ENCODE measurements at places on chromosomes 5 and 9.
A peak's percentile ranks its signal among the peaks of the same experiment; 100 is the strongest.

DNA sequence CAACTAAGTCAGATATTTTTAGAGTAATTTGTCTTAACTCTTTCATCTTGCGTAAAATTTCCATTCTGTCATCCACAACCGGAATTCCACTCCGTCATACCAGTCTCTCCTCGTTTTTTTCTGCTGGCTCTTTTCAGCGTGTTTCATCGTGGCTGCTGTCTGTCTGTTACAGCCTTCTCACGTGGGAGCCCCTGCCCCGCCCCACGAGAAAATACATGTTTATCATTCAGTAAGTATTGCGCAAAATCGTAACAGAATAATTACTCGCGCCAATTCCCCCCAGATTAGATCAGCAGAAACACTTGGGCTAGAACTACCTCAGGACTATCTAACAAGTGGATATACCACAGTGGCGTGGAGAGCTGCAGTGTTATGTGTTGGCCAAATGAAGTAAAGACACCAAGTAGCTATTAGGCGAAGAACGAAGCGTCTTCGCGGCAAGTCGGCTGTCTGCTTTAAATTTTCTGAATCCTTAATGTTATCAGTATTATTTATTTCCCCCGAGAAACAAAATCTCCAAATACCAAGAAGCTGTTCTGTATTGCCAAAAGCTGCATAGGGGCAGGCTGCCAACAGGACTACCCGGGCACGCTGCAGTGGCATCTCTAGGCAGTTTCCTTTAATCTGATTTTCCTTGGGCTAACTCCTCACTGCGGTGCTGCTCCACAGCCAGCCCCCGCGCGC is 566 bp upstream of the FOCAD start:
- peak; percentile 6 for DNase-seq

- no peak for DNase-seq
These were observed 467.4 kb downstream of the DIRAS2 start for GRCh38 chr9:90175257-90175656.

DNA sequence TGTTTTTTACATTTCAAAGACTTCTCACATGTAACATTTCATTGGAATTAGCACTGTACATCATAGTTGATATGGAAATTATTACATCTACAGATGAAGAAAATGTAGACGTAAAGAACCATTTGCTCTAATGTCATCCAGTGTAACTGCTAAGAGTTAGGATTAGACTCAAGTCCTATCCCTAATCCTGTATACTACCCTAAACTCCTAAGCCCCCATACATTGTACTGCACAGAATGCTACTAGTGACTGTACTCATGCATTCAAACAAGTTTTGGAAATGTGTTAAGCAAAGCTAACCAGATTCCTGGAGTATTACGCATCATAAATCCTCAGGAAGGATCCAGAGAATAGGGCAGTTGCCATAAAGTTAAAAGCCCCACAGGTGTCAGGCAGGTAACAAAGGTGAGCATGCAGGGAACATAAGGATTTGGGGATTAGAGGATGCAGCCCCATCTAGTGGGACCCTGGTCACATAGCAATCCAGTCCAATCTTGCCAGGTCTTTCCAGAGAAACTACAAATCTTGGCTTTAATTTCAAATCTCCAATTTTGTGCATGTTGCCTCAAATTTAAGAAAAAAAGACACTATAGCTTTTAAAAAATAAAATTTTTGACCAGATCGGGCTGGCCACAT is 32.0 kb downstream of the HAVCR1 start:
- DNase-seq = no peak

GRCh38 chr9:109861918-109862317 is 81.9 kb downstream of the PALM2AKAP2 start:
- no peak for DNase-seq

GRCh38 chr5:120155873-120156272 is 308.2 kb upstream of the PRR16 start:
- no peak for DNase-seq

- no peak for DNase-seq
These were observed 27.1 kb downstream of the RASGRF2 start for GRCh38 chr5:80987078-80987766.

DNA sequence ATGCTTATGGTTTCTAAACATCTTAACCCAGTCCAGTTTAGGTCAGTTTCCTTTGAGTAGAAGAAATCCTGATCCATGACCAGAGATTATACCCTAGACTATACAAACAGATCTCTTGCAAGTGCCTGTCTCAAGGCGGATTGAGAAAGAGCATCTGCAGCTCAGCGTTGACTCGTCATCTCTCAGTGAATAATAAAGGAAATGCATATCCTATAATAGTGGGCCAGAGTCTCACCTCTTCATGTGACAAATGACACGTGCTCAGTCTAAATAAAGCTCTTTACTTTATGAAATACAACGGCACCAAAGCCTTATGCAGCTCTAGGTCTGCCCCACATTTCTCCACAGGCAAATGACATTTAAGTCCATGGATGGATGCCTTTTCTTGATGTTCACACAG is 179.4 kb upstream of the NR3C1 start:
- no peak for DNase-seq

DNA sequence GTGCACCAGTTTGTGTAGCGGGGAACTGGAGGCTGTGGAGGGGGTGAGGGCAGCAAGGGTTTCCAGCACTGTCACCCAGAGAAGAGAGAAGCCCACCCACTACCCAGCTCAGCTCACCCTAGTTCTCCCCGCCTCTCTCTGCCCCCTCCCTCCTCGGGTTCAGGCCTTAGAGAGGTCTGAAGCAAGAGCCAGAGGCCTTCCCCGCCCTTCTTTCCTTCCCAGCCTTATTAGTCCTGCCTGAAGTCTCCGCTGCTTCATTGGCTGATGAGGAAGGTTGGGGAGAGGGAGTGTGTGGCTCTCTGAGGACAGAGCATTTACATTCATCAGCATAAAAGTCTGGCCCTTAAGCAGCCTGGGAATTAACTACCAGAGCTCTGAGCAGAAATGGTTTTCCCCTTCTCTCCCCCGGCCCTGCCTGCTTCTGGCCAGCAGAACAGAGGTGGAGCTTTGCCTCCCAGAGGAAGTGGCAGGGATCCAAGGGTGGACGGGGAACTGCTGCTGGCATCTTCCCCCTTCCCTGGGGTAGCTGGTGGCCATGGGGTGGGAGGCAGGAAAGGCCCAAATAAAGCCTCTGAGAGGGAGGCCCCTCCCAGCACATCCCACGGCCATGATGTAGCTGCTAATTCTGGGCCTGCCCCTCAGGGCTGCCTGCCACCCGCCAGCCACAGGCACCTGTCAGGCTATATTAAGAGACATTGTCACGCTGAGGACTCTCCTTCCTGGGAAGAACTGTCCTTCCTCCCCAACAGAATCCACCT is 4.1 kb downstream of the DNAJB5 start:
- no peak for DNase-seq

DNA sequence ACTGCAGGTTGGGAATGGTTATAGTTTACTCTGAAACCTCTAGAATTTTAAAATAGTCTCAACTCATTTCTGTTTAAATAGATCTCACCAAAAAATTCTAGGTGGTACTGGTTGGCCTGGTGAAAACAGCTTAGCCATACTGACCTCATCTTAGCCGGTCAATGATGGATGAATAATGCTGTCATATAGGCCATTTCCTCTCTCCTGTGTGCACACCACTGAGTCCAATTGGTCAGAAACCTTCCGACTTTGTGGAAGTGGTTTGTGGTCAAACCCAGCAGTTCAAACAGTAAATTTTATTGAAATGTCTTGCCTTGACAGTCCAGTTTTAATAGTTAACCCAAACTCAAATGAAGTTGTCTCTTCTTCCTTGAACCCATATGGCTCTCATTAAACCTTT is 98.6 kb downstream of the GIN1 start:
- no peak for DNase-seq

DNA sequence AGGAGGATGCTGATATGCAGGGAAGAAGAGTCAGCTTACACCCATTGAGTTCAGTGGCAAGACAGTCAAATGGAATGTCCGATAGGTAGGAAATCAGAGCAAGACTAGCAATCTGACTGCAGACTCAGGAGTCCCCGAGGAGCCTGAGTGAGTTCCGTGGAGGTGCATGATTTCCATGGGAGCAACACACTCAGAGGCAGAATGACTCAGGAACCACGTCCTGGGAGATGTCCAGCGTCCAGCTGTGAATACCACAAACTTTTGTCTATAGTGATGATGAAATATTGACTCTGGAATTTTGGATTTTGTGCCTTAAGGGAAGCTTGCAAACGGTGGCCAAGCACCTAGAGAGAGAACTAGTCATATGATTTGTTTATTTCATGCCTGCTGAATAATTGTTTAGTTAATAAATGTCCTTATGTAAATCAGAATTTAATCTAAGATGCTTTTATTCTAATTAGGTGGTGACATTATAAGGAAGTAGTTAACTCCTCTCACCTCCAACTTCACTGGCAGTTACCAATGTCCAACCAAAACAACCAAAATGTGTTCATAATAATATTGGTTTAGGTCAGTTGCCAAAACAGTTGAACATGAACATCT is 100.4 kb downstream of the PDE4D start:
- no peak for DNase-seq

DNA sequence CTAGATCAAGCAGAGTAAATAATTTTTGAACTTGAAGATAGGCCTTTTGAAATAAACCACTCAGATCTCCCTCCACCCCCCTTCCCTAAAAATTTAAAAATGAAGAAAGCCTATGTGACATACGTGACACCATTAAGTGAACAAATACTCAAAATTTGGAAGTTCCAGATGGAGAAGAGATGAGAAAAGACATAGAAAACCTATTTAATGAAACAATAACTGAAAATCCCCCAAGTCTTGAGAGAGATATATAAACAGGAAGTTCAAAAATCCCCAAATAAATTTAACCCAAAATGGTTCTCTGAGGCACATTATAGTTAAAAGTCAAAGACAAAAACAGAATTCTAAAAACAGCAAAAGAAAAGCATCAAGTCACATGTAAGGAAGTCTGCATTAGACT is 428.6 kb downstream of the PSAT1 start:
- DNase-seq = no peak

GRCh38 chr5:152051499-152052454 is 127.1 kb upstream of the GLRA1 start:
- DNase-seq = no peak

DNA sequence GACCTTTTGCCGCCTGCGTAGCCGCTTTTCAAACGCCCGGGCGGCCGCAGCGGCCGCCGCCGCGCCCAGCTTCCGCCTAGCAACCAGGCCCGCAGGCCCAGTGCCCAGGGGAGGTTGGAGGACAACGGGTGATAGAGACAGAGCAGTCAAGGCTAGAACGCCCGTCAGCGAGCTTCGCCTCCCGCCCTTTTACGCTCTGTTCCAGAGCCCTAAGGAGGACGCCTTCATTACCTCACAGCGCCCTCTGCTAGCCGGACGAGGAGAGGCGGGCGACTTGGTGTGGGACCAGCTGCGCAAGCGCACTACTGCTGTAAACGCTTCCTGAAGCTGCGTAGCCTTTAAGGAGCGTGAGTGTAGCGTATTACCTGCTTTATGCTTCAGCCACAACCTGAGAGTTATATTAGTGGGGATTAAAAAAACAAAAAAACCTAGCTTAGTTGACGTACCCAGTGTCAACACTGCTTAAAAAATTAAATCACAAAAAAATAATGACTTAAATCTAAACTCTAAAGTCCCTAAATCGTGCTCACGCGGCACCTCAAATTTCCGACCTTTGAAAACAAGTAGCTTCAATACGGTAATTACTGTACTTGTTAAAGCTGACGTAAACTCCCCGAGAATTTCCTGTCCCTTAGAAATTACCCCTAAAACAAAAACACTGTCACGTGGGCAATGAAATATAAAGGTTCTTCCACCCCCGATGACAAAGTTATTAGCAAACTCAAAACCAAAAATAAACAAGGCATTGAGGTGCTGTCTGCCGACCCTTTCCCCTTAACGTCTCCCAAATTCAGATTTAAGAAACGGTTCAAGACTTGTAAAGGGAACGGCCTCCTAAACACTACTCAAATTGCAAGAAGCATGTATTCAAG is at the start of gene CEP120:
Gene CEP120, minus strand, starts transcription at position 126 of the 872 bp plus-strand sequence. CDS start 405 bp downstream, outside the sequence.
- DNase-seq = peak; percentile 92

DNA sequence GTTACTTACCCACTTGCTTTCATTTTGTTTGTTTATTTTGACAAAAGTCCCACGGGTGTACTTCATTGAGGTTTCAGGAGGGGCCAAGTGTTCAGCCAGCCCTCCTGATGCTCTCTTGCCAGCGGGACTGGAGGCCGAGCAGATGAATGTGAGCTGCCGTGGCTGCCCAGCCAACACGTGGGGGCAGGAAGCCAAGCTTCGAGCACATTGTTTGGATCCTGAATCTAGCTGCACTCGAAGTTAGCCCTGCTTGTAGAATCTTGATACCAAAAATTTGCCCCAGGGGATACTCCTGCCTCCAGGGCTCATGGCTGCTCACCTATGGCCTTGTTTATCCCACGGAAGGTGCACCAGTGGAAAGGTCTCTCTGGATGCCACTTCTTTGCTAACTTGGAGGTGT is 49.3 kb downstream of the RASGEF1C start:
- DNase-seq = no peak

DNA sequence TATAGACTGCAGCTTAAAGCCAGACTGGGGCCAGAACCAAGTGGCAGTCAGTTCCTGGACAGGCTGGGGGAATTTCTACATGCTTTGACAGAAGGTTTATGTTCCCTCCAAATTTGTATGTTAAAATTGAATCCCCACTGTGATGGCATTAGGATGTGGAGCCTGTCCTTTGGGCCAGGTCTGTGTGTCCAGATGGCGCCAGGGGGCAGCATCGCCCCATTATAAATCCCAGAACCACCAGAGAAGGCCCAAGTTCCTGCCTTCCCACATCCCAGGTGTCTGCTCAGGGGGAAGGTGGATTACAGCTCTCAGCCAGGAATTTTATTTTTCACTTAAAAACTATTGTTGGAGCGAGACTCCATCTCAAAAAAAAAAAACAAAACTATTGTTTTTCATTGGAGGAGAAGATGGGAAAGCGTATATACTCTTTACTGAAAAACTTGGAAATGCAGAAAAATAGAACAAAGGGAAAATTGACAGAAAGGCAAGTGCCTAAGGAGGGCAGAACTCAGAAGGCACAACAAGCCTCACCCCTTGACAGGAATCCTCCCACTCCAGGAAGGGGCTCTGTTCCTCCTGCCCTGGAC is 5.0 kb downstream of the IL3 start:
- no peak for DNase-seq
